ENCODE measurements at places on chromosomes 6 and 20.

- DNase-seq = no peak
These were observed 16.7 kb upstream of the ZFAND3 start for GRCh38 chr6:37802810-37803209.

DNA sequence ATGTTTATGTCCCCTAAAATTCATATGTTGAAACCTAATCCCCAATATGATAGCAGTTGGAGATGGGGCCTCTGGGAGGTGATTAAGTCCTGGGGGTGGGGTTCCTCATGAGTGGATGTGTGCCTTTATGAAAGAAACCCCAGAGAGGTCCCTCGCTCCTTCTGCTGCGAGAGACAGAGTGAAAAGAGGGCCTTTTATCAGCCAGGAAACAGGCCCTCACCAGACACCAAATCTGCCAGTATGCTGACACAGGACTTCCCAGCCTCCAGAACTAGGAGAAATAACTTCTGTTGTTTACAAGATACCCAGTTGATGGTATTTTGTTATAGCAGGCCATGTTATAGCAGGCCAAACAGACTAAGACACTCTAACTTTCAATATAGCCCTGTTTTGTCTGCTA lies 100.9 kb upstream of the NFATC2 start:
- DNase-seq = no peak

DNA sequence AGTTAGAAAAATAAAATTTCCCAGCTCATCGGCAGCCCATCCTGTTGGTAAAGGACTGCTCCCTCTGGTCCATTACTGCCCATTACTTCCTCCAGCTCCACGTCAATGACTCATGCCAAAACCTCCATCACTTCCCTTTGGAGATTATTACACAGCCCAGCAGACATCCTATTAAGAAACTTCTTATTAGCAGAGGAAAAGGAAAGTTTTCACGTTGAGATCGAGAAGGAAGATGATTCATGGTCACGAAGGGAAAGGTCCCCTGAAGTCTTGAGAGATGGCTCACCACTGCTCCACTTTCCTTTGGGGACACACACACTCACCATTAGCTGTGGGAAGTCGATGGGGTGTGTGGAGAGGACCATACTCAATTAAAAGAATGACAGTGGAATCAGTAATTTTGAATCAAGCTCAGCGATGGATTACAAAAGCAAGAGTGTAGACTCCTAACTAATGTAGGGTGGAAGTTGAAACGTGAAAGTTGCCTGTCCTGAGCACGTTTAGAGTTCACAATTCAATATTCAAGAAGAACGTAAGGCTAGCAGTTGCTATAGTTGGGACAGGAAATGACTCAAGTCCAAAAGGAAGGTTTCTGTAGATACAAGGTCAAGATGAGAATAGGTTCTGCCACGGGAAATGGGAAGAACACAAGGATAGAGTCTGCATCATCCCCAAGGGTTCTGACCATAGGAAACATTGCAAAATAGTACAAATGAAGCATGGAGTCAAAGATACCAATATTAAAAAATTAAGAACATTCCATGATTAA lies 21.6 kb downstream of the SASH1 start:
- DNase-seq = no peak

- no peak for DNase-seq
These were observed 74.6 kb downstream of the SAMD3 start for GRCh38 chr6:130148181-130148580.

- no peak for DNase-seq
These were observed 18.3 kb upstream of the FOXP4 start for GRCh38 chr6:41527721-41528408.

DNA sequence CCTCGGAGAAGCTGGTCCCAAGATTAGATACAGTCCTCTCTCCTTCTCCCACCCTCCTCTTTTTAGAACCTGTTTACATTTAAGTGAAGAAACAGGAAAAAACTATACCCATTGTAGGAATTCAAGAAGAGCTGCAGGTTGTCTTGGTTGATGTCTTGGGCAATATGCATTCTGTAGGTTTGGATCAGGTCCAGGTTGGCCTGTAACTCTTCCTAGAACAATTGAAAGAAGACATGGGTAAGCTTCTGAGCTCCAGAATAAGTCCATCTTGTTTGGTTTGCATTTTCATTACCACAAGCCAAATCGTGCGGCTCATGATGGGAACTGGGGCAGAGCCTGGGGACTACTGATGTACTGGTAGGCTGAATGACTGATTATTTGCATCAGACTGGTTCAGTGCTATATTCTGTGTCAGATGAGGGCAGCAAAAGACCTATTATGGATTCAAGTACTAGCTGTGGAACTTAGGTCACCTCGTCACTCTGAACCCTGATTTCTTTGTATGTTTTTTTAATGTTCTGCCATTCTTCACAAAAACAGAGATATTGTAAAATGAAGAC lies 20.3 kb upstream of the SLA2 start:
- DNase-seq = no peak

DNA sequence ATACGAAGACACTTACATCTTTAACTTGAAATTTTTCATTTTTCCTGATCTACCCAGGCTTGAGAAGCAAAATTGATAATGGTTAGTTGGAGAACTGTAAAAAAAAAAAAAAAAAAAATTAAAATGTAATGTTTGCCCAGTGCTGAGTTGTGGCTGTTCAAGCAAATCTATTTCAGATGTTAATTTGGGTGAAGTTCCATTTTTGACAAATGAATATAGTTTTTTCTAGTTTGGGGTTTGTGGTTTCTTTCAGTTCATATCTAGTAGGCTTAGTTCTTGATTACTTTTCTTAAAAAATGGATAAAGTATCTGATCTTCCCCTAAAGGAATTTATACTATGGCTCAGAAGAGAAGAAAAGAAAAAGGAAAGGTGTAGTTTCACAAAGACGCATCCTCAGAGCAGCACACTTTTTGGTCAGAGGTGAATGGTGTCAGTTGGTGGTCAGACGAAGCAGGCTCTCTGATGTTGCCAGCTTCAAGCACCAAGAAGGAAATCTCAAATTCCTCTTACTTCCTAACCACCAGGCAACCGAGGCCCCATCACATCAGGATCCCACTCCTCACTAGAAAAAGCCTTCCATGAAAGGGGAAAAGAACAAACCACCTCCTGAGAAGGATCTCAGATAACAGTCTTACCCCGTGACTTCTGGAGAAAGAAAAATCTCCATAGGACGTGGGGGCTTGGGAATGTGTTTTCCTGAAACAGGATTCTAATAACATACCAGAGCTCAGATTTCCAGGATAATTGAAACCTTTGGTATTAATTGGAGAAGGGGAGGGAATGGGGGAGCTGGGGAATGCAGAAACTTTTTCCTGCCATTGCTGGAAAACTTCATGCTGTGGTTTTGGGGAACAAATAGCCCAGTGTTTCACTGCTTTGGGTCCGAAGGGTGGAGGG lies 396.2 kb downstream of the CD83 start:
- DNase-seq = no peak

DNA sequence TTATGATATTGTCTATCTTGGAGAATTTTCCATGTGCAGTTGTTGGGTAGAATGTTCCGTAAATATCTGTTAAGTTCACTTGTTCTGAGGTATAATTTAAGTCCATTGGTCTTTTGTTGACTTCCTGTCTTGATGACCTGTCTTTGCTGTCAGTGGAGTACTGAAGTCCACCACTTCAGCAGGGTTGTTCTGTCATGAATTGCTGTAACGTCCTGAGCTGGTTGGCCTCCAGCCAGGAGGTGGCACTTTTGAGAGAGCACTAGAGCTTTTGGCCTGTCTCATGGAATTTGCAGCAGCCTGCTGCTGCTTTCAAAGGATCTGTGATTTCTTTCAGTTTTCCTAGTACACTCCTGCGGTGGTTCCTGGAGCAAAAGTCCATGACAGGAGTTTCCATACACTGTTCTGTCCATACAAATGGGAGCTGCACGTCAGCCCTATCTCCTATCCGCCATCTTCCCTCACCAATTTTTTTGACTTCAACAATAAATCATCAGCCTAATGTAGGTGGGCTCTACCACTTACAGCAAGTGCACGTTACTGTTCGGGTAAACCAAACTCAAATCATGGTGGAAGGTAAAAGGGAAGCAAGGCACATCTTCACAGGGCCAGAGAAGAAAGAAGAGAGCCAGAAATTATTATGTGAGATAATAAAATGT lies 46.9 kb upstream of the TRERF1 start:
- DNase-seq = no peak
